ENCODE measurements at places on chromosomes 4 and X.
A peak's percentile ranks its signal among the peaks of the same experiment; 100 is the strongest.

DNA sequence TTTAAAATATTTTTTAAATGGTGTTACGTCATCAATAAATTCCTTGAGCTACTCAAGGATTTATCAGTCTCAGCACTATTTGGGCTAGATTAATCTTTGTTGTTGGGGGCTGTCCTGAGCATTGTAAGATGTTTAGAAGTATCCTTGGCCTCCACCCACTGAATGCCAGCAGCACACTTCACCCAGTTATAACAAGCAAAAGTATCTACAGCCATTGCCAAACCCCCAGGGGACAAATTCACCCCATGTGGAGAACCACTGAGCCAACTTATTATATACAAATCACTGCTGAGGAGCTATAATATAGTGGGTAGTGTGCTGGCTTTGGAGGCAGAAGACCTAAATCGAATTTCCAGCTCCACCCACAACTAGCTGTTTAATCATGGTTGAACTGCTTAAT, 58.3 kb downstream of the ATP10D start:
- no peak for DNase-seq

GRCh38 chr4:112677519-112678091, 40.7 kb downstream of the LARP7 start:
- DNase-seq: no peak

- DNase-seq: no peak
Measured at GRCh38 chrX:139475432-139475831, 55.1 kb upstream of the F9 start.

DNA sequence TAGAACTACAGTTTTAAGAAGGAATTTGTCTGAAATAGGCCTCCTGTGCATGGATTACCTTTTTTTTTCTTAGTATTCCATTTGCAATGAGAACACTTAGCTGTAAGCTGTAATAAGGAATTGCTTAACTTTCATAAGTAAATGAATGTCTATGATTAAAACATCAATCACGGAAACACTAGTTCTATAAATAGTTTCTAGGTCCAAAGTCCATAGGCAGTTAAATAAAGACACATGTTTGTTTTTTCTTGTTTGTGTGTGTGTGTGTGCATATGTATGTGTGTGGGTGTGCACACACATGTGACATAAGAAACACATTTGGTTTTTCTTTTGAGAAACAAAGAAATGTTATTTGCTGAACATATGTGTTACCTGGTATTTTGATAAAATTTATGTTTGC, 11.2 kb downstream of the GPRIN3 start:
- no peak for DNase-seq

DNA sequence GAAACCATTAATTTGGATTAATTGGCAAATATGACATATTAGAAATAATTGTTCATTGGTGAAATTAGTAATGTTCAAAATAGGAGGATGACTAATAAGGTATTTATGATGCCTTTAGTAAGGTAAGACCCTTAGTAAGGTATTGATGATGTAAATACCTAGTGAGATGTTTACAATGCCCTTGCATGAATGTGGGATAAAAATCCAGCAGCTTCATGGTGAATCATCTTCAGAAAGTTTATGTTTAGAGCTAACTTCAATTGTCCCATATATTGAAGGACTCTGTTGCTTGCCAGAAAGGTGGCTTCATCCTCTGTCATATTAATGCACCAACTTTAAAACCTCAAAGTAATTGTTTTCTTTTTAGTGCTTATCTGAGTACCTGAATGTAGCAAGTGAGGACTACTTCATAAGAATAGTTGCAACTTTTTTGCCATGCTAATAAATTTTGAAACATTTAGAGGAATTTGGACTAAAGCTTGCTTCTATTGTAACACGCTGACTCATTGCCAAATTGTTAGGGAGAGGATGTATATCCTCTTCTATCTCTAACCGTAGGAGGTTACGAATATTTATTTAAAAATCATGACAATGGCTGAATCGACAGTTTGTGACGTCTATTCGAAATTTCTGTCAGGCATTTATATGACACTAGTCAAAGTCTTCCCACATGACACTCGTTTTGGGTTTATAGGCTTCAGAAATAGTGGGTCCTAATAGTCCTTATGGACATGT, 174.1 kb upstream of the HS3ST1 start:
- DNase-seq: no peak

DNA sequence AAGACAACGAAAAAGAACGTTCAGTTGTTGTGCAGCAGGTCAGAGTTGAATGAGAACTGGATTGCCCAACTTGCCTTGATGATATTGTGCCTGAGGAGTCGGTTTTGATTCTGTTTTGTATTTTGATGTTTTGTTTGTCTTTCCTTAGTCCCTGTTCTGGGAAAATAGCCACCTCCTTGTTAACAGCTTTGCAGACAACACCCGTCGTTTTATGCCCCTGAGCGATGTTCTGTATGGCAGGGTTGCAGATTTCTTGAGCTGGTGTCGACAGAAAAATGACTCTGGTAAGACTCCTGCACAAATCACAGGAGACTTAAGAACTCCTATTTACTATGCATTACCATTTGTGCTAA, 4.5 kb downstream of the BST1 start:
- no peak for DNase-seq

DNA sequence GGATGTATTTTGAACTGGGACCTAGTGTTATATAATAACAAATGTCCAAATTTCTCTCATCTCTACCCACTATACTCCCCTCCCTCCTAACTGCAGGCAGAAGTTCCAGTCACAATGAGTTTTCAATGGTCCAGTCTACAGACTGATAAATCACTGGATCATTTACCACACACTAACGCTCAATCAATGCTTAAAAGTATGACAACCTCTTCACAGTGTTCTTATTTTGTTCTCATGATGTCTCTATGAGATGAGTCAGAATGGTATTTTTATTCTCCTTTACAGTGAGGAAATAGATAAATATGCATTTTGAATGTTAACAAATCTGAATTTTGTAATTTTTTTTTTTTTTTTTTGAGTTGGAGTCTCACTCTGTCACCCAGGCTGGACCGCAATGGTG, 83.7 kb upstream of the ETNPPL start:
- DNase-seq: no peak

DNA sequence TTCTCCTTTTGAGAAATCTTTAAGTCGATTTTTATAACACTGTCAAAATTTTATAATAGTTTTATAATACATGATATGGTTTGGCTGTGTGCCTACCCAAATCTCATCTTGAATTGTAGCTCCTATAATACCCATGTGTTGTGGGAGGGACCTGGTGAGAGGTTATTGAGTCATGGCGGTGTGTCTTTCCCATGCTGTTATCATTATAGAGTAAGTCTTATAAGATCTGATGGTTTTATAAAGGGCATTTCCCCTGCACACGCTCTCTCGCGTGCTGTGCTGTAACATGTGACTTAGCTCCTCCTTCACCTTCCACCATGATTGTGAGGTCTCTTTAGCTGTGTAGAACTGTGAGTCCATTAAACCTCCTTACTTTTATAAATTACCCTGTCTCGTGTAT, 364.0 kb upstream of the SPANXN4 start:
- no peak for DNase-seq

- DNase-seq: peak; percentile 92
Measured at GRCh38 chr4:123856689-123857545, 460.3 kb downstream of the SPRY1 start.
